ENCODE measurements at places on chromosomes 11 and 22.

DNA sequence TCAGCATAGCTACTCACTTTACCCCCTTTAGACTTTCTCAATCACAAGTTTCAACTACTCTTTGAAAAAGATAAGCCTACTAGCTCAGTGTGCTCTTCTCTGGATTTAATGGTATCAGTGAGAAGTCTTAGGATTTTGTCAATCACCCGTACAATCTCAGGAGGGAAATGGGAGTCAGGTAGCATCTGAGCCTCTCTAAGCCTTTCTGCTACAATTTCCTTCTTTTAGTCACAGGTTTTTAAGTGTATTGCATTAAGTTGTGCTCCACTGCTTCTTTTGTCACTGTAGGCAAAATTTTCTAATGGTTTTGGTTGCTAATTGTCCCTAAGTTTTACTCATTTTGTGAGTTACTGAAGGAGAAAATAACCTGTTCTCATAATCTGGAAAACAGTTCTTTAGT, 758.5 kb upstream of the CCDC90B start:
- no peak for DNase-seq

DNA sequence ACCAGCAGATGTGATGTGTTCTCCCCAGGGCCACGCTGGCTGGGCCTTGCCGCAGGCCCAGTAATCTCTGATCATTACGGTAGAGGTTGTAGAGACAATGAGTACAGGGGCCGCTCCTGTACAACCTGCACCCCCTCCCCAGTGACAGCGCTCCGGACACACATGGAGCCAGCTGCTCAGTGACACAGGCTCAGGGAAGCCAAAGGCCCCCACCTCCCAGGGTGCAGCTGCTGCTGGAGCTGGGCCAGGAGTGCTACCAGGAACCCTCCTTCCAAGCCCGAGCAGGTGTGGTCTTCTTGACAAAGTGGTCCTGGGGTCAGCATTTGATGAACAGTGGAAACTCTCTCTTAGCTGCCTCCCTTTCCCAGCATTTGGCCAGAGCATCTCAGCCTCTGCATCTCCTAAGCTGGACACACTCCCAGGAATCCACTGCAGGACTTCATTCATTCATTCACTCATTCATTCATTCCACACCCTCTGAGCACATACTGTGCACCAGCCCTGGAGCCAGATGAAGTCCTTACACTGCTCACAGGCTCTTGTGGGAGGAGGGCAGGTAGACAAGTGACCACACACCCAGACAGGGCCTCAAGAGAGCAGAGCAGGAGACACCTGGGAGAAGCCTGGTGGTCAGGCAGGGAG, 49.6 kb upstream of the MPEG1 start:
- DNase-seq: no peak

DNA sequence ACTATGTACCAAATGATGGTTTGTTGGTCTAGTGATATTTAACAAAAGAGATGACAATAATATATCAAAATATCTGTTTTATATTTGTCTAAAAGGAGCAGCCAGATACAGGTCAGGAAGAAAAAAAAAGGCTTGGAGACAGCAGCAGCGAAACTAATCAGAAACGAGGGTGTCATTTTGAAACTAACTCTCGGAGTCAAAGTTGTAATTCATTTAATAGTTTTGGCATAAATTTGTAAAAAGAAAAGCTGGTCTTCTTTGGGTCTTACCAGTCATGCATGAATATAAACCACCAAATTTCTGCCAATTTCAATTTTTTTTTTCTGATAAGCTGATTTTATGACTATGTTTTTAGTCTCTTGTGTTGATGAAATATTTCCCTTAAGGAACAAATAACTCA, 25.5 kb downstream of the NPAT start:
- DNase-seq: no peak

- no peak for DNase-seq
Measured at GRCh38 chr11:3204141-3205015, 14.2 kb downstream of the MRGPRG start.

- no peak for DNase-seq
Measured at GRCh38 chr11:2576549-2576948, 123.2 kb downstream of the KCNQ1OT1 start.

- peak; percentile 78 for DNase-seq
Measured at GRCh38 chr11:15157181-15157580, 42.5 kb downstream of the INSC start.

- no peak for DNase-seq
Measured at GRCh38 chr22:28815111-28815510, 14.7 kb upstream of the XBP1 start.

DNA sequence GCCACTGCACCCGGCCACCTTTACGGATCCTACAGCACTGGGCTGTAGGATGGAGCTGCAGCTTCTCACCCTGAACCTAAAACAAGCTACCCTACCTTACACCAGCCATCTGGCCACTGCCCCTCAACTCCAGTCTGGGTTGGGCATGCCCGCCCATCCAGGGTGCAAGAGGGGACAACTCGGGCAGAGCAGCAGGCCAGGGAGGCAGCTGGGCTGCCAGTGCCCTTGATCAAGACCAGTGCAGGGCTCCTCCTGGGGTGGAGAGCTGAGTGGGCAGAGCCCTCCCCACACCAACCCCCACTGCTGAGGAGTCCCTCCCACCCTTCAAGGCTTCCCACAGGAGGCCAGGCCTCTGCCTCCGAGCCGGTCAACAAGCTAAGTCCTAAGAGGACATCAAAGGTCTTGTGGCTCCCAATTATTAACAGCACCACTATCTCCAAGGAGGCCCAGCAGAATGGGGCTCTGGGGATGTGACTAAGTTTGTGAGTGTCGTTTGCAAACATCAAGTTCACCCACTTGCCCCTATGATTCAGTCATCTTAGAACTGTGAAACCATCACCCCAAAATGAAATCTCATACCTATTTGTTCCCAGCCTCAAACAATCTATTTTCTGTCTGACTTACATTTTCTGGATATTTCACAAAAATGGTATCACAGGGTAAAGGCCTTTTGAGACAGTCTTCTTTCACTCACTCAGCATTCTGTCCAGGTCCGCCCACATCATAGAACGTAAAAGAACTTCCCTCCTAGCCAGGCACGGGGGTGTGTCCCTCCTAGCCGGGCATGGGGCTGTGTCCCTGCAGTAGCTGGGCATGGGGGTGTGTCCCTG, 11.0 kb downstream of the GATD1 start:
- no peak for DNase-seq

DNA sequence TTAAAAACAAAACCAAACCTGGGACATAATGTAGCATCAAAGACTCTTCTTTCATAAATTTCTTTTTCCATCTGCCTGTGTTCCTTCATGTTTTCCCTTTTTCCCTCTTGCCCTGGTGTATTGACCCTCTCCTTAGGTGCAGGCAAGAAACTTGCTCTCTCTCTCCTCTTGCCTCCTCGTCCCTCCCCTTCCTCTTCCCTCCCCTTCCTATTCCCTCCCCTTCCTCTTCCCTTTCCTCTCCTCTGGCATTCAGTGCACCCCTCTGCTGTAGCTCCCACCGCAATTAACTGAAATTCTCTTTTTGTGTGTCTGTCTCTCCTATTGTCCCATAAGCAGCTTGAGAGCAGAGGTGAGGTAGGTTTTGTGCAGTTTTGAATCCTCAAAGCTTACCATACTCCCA, 49.9 kb downstream of the CSF2RB start:
- DNase-seq: no peak

DNA sequence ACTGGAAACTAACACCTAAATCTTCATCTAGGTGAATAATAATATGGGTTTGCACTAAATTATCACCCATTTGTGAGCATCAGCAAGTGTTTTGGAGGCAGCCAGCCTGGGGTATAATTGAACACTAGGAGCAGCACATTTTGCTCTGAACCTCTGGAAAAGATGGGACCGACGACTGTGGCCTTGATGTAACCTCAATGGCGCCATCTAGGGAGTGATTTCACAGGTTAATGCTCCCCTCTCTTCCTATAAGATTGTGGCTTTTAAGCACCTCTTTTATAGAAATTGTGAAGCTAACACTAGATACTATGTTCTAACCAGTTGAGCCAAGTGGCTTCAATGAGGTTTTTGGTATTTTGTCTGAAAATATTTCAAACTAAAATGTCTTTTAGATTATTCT, 203.7 kb downstream of the NELL1 start:
- DNase-seq: no peak

DNA sequence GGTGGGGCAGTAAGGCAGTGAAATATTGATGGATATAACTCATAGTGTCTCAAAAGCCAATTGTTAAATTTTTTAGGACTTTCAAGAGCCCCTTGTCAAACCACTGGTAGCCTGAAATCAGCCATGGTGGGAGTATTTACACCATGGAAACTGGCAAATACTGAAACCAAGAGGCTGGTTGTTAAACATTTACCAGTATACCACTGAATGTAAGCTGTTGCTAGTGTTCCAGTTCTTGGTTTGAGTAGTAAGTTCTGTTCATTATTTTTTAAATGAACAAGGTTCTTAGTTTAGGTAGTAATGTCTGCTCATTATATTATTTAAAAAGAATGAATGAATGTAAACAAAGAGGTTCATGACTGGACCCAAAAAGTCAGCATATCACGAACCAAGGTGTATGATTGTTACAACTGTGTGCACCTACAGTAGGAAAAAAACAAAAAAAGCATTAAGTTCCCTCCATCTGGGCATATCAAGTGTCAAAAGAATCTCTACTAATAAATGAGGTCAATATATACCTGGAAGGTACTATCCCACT, 4.5 kb upstream of the EIF3F start:
- DNase-seq: no peak

GRCh38 chr11:41461057-41461681, 1.7 kb upstream of the LRRC4C start:
- peak; percentile 1 for DNase-seq

DNA sequence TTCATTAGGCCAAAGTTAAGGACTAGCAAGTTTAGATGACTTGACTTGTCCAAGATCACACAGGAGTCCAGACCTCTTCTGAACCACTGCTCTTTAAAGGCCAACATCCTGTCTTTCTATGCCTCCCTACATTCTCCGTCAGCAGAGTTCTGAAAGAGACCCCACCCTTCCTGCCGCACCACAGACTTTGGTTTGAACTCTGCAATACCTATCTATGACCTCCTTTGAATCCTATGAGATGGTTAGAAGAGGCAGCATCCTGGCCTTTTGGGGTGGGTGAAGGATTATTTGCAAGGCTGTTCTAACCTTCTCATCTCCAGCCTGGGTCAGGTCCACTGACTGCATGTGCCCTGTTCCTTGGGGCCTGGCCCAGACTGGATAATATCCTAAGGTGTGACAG, 4.3 kb upstream of the RRM1 start:
- DNase-seq: no peak

DNA sequence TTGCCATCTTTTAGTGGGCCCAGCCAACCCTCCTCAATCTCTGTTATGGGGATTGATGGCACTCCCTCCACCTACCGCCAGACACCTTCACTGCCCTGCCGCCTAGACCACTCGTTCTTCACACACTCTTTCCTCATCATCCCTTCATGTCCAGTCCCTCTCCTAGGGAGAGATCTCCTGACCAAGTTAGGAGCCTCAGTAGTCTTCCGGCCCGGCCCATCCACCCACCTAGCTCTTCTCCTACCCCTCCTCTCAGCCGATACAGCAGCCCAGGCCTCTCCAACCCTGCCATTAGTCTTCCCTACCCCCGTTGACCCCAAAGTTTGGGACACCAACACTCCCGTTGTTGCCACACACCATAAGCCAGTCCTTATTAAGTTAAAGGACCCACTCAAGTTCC, 11.0 kb upstream of the OR56A3 start:
- DNase-seq: no peak

GRCh38 chr11:78914503-78914902, 339.8 kb upstream of the NARS2 start:
- no peak for DNase-seq

Data from amniotic epithelial cell (primary cell).